ENCODE measurements at places on chromosomes 1 and 21.
A peak's percentile ranks its signal among the peaks of the same experiment; 100 is the strongest.

DNA sequence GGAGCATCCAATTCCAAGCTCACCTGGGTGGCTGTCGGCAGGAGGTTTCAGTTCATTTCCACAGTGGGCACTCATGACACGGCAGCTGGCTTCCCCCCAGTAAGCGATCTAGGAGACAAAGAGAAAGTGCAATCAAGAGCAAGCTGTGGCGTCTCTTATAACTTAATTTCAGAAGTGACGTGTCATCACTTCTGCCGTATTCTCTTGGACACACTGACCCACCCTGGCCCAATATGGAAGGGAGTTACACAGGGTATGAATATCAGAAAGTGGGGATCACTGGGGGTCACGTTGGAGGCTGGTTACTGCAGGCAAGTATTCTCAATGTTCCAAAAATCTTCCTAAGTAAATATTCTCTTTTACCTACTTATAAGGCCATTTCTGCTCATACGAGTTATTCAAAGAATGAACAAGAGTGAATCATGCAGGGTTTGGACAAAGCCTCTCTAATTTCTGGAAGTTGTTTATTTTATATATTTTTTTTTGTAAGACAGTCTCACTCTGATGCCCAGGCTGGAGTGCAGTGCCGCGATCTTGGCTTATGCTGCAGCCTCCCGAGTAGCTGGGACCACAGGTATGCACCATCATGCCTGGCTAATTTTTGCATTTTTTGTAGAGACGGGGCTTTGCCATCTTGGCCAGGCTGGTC is 46.5 kb upstream of the GREM2 start:
- no peak for DNase-seq
- H3K27me3 ChIP-seq = peaks cover 11% of the 10 kb centered on the region
- no peaks in the 10 kb centered on the region for H3K36me3 ChIP-seq
- H3K4me3 ChIP-seq = no peak overlapping the region
- H3K4me1 ChIP-seq = no peaks in the 10 kb centered on the region

DNA sequence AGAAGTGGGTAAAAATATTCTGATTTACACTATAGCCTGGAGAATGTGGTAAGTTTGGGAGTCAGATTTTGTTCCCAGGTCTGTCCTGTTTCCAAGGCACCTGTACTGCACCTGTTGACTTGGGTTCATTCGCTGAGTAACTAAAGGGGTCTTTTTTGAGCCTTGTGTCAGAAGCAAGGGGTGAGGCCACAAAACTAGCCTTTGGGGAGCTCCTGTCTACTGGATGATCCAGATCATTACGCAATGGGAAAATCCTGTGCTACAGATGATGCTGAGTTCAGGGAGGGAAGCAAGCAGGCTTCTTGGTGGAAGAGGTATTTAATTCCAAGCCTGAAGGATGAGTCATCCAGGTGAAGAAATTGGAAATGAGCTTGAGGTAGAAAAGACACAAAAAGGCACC is 424.0 kb downstream of the MATN1 start:
- H3K36me3 ChIP-seq = no peaks in the 10 kb centered on the region
- no peak overlapping the region for H3K4me3 ChIP-seq
- no peaks in the 10 kb centered on the region for H3K4me1 ChIP-seq
- DNase-seq = no peak

DNA sequence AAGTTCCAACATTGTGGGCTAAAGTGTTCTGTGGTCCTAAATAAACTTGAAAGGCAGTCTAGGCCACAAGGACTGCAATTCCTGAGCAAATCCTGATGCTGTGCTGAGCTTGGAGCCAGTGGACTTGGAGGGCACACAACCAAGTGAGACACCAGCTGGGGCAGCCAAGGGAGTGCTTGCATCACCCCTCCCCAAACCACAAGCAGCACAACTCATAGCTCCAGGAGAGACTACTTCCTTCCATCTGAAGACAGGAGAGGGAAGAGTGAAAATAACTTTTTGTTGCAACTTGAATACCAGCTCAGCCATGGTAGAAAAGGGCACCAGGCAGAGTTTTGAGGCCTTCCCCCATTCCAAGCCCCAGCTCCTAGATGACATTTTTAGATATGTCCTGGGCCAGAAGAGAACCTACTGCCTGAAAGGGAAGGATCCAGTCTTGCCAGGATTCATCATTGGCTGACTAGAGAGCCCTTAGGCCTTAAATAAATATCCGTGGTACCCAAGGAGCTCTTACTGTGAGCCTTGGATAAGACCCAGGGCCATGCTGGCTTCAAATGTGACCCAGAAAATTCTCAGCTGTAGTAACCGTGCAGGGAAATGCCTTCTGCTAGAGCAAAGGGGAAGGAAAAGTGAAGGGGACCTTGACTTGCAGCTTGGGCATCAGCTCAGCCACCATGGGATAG is 35.4 kb upstream of the LRRC8B start:
- H3K27me3 ChIP-seq = peaks cover 20% of the 10 kb centered on the region
- peaks cover 9% of the 10 kb centered on the region for H3K36me3 ChIP-seq
- H3K4me1 ChIP-seq = peaks cover 23% of the 10 kb centered on the region
- no peak overlapping the region for H3K4me3 ChIP-seq
- no peak overlapping the region for H3K27ac ChIP-seq
- no peak for DNase-seq

- no peaks in the 10 kb centered on the region for H3K36me3 ChIP-seq
- peaks cover 78% of the 10 kb centered on the region for H3K27me3 ChIP-seq
- no peak overlapping the region for H3K4me3 ChIP-seq
- DNase-seq = no peak
These were observed 97.4 kb downstream of the SYF2 start for GRCh38 chr1:25134801-25135461.

DNA sequence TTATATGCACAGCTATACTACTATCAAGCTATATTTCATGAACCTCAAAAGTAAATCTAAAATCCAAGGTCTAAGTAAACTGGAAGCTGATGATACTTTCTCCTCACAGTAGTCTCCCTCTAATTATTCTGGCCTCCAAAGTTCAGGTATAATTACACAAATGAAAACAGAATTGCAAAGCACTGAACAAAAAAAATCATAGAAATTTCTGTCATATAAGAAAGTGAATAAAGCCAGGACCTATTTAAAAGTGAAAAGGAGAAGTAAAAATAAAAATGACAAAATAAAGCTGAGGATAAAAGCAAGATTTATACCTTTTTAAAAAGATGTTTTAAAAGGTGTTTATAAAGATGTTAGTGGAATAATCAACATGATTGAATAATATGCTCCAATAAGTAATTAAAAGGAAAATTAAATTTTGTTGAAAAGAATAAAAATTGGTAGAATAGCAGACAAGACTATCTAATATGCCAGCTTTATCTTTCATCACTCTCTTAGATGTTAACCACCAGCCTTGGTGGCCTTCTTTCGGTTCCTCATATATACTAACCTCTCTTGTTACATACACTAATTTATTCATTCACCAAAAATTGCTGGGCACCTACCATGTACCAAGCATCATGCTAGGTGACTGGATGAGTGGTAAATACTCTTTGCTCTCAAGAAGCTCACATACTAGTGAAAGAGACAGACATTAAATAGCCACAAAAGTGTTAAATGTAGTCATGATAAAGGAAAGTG is 25.1 kb downstream of the SHCBP1L start:
- no peak for DNase-seq
- peaks cover 14% of the 10 kb centered on the region for H3K27me3 ChIP-seq
- no peaks in the 10 kb centered on the region for H3K36me3 ChIP-seq
- H3K4me3 ChIP-seq = no peak overlapping the region
- H3K4me1 ChIP-seq = no peaks in the 10 kb centered on the region
- H3K27ac ChIP-seq = no peak overlapping the region

- H3K36me3 ChIP-seq = peaks cover 26% of the 10 kb centered on the region
- no peak overlapping the region for H3K4me3 ChIP-seq
- no peak overlapping the region for H3K27ac ChIP-seq
- no peak for DNase-seq
- peaks cover 10% of the 10 kb centered on the region for H3K4me1 ChIP-seq
These were observed 17.9 kb downstream of the ACBD6 start for GRCh38 chr1:180484490-180484889.

DNA sequence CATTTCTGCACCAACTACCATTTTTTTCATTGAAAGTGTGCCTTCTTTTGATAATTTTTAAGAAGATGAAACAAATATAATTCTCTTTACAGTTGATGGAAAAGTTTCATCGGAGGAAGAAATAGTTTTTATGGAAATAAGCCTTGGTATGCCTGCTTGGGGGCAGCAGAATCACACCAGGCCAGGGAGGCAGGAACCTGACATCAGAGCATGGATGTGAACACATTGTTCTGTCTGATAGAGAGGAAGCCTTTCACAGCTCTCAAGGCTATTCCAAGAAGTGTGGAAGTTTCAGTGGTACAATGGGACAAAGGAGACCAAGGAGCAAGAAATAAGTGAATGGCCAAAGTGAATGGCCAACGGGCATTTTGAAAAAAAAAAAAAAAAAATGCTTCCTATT is 162.2 kb upstream of the KCNK2 start:
- no peak for DNase-seq
- no peak overlapping the region for H3K27ac ChIP-seq
- no peaks in the 10 kb centered on the region for H3K36me3 ChIP-seq
- no peak overlapping the region for H3K4me3 ChIP-seq

DNA sequence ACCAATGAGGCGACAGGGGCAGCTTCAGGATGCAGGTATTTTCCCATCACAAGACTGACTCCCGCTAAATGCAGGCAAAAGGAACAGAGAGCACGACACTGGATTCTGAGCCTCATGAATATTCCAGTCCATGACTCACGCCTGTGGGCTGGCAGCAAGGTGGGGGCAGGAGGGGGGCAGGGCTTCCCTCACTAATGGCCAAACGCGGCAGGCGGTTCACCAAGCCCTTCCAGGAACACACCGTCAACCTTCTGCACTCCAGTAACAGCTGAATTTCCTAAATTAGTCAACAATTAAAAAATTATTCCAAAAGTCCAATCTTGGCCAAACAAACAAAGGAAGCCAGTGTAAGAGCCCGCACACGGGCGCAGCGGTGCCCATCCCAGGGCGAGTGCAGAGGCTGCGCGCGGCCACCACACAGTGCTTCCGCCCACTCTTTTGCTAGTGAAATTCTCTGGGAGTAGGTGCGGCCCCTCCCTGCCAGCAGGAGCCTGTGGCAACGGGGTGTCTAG is 12.5 kb upstream of the GPR153 start:
- H3K27ac ChIP-seq = no peak overlapping the region
- no peaks in the 10 kb centered on the region for H3K36me3 ChIP-seq
- H3K27me3 ChIP-seq = no peaks in the 10 kb centered on the region
- no peak overlapping the region for H3K4me3 ChIP-seq
- DNase-seq = no peak
- no peaks in the 10 kb centered on the region for H3K4me1 ChIP-seq

- H3K27me3 ChIP-seq = no peaks in the 10 kb centered on the region
- DNase-seq = no peak
- no peaks in the 10 kb centered on the region for H3K36me3 ChIP-seq
- no peaks in the 10 kb centered on the region for H3K4me1 ChIP-seq
These were observed 438.1 kb downstream of the PRDM2 start for GRCh38 chr1:14138135-14138506.

DNA sequence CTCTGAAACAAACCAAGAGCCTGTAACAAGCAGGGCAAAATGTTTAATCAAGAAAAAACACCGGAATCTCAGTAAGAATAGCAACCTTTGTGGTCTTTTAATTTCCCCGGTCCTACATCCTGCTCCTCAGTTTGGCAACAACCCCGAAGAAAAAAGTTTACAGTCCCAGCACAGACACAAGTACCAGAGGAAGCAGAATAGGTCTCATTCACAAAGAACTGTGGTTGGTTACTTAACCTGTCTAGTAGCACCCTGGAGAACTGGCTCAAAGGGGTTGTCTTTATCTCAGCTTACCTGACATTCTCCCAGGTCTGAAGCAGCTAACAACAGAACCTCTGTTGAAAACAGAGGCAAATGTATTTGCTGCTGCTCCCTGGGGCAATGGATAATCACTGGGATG is 399.3 kb downstream of the AJAP1 start:
- no peak overlapping the region for H3K4me3 ChIP-seq
- no peaks in the 10 kb centered on the region for H3K4me1 ChIP-seq
- DNase-seq = no peak
- H3K27me3 ChIP-seq = peaks cover 4% of the 10 kb centered on the region
- no peaks in the 10 kb centered on the region for H3K36me3 ChIP-seq

DNA sequence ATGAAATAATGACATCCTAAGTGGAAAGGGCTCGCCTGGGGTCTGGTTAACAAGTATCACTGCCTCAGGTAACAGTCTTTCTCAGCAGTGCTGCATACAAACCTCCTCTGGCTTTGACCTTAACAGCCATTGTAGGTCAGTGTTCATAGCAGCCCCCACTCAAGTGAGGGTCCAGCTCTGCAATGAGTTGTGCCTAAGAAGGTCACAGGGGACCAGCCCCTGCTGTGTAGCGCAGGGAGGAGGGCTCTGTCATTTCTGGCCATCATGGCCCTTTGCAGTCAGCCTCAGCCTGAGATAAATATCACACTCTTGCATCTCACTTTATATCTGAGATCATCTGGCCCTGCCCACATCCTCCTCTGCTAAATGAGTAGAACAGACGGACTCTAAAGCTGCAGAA is 18.1 kb upstream of the MYSM1 start:
- H3K4me1 ChIP-seq = peaks cover 17% of the 10 kb centered on the region
- H3K4me3 ChIP-seq = no peak overlapping the region
- H3K36me3 ChIP-seq = no peaks in the 10 kb centered on the region
- H3K27me3 ChIP-seq = peaks cover 16% of the 10 kb centered on the region
- peak; percentile 44 for DNase-seq

DNA sequence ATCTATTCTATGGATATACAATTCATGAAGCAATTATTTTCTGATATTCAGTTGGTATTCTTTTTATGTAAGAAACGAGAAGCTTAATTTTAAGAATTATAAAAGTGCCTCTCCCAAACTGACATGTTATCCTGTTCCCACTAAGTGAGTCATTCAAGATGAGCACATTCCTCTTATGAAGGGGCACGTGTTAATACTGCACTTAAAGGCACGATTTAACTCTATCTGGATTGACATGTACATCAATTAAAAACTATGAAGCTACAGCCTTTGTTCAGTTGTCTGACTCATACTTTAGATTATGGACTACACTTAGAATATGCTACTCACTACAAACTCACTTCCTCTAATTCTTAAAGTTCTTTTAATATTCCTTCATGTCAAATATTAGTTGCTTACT is 111.6 kb downstream of the CYYR1 start:
- no peaks in the 10 kb centered on the region for H3K4me1 ChIP-seq
- H3K27ac ChIP-seq = no peak overlapping the region
- H3K4me3 ChIP-seq = no peak overlapping the region

DNA sequence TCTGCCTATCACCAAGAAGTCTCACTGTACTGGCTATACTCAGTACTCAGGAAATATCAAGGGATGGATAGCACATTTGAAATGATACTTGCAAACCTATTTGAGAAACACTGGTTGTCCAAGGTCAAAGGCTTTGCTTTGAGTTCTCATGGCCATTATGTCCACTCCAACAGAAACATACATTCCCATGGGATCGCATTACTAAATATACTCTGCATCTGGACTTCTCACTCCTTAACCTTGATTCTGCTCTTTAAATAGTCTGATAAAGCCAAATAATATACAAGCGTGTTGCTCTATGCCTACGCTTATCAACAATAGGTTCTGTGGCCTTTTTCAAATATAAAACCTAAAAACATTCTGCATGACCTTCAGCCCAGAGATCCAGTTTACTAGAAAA is 1054.8 kb downstream of the MRPL39 start:
- no peaks in the 10 kb centered on the region for H3K27me3 ChIP-seq
- no peak overlapping the region for H3K27ac ChIP-seq
- DNase-seq = no peak
- H3K4me1 ChIP-seq = no peaks in the 10 kb centered on the region

Measured in activated naive CD4-positive, alpha-beta T cell treated with anti-CD3 and anti-CD28 coated beads, Interleukin-2, amount 10 ng/mL, durations not matched to agents 7 days and 5 days (primary cell).